ENCODE measurements at places on chromosomes 11 and 22. TPM values are rescaled to one million over a fixed set of nuclear protein-coding genes. Genes with fewer than 3 reads are reported as not detected.

The CBX7 gene
- total RNA-seq = 4.8 TPM

The SEPTIN3 gene
- 3.7 TPM for total RNA-seq

The C11orf16 gene
- not detected for total RNA-seq

The SLC5A1 gene
- 5.1 TPM for total RNA-seq

The CCDC81 gene
- total RNA-seq = 0.79 TPM

The CHORDC1 gene
- 63.7 TPM for total RNA-seq

The KRTAP5-7 gene
- not detected for total RNA-seq

The DBX1 gene
- total RNA-seq = 0.36 TPM

The PAMR1 gene
- 2.5 TPM for total RNA-seq

DNA sequence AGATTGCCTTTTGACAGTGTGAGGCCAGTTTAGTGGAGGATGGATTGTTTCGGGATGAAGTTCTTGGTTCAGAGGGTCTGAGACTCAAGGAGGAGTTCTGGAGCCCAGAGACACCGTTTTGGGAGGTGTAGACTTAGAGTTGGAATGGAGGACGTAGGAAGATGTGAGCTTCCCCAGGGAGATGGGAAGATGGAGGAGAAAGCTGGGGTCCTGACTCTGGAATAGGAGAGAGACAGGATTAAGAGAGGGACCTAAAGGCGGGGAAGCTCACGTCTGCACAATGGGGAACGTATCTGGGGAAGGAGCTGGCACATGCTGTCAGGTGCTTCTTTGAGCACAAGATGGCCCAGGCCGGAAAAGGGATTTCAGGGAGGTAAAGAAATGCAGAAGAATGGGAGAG is 71.3 kb upstream of the CLDN5 start:
- DNase-seq = no peak

GRCh38 chr11:116084511-116084910 is 580.3 kb upstream of the CADM1 start:
- no peak for DNase-seq

- no peak for DNase-seq
Observed at GRCh38 chr11:18171377-18172000, 1.1 kb upstream of the MRGPRX4 start.

GRCh38 chr11:125072961-125073590 is 10.0 kb downstream of the SLC37A2 start:
- DNase-seq = no peak

GRCh38 chr22:50210378-50211139 is 9.7 kb downstream of the SELENOO start:
- no peak for DNase-seq

GRCh38 chr22:48393885-48394284 is 1433.8 kb downstream of the BRD1 start:
- DNase-seq = peak; percentile 39

GRCh38 chr11:102724904-102725500 is at the start of gene MMP8:
TSS of gene MMP8 (minus strand) at chr11:102724954. CDS start at chr11:102724855, 99 bp downstream.
- DNase-seq = no peak

DNA sequence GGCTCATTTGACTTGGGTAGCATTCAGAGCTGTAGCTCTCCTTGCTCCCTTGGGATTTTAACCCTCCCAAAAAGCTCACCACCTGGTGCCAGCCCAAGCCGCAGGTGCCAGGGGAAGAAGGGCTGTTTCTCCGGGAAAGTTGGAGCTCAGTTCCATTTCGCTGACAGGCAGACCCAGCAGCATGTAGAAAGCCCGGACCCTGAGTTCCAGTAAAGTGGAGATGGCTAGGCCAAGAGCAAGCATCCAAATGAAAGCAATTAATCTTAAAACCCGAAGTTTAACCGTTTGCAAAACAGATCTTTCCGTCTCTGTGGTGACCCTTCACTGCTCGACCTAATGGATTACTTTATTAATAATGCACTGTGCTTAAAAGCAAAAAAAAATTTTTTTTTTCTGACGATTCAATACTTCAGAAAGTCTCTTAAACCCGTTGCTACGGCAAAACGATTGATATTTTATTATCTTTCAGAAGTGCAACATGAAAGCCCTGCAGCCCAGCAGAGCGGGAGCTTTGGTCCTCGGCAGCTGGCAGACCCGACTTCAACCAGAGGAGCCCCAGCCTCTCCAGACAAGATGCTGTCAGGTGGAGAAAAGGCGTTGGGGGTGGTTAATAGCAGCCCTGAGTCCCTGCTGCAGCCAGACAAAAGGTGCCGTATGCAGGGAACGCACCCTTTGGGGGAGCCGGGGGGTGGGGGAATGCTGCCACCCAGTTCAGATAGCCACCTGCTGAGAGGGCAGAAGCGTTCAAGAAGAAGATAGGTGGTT is 3.3 kb downstream of the LMO1 start:
- DNase-seq = peak; percentile 42

DNA sequence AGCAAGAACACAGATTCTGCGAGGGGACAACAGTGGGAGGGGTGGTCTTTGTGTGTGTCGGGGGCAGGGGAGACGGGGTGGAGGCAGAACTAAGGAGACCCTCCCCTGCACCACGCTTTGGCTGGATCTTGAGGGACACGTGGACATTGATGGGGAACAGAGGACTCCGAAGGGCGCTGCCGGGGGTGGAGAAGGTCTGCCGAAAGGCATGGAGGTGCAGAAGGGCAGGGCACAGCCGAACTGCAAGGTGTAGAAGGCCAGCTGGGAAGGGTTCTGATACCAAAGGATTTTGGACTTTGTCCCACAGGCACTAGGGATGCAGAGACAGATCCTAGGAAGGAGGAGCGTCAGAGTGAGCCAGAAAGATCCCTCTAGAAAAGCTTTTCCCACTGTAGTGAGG is 107.7 kb upstream of the SYT13 start:
- no peak for DNase-seq

- no peak for DNase-seq
Observed at GRCh38 chr11:75421035-75421602, 11.9 kb downstream of the KLHL35 start.

GRCh38 chr11:26992031-26992541 is 1.8 kb upstream of the FIBIN start:
- no peak for DNase-seq

DNA sequence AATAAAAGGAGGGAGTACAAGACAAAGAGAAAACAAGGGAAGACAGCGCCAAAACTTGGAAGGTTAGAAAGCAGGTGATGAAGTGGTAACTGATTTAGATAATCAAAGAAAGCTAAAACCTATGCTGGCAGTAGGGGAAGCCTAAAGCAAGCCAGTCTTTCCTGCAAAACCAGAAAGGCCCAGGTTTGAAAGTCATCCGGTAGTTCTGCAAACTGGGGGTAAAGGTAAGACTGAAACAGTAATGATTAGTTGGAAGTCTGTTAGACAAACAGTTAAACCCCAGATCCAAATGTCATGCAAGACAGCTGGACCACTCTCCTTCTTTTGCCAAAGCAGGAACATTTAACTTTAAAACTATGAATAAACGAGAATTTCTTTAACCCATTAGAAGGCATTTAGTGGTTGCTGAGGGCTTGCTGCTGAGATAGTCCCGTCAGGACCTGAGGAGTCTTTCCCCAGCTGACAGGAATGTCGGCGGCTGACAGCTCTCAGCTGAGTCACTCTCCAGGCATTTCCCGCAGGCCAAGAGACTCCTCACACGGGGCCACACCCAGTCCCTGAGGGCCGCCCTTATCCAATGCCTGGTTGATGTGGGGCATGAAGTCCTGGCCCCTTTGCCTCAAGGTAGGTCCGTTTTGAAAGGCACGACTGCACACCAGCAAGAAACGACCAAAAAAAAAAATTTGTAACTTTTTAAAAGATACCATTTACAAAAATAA is 36.3 kb upstream of the CFAP300 start:
- no peak for DNase-seq

DNA sequence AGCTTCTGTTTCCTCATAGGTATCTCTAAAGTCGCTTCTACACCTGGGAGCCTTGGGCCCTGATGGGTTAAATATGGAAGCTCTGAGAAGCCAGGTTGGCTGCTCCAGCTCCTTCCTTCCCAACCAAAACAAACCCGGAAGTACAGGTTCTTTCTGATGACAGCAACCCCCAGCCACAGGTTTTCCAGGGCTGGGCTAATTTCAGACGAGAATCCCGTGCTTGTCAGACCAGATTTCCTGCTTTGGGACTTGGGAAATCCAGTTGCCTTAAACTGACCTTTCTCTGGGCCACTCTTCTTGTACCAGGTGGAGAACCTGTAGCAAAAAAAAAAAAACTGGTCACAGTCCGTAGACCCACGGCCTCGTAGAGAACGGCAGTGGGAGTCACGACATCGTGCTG is 51.9 kb downstream of the RBX1 start:
- DNase-seq = no peak

DNA sequence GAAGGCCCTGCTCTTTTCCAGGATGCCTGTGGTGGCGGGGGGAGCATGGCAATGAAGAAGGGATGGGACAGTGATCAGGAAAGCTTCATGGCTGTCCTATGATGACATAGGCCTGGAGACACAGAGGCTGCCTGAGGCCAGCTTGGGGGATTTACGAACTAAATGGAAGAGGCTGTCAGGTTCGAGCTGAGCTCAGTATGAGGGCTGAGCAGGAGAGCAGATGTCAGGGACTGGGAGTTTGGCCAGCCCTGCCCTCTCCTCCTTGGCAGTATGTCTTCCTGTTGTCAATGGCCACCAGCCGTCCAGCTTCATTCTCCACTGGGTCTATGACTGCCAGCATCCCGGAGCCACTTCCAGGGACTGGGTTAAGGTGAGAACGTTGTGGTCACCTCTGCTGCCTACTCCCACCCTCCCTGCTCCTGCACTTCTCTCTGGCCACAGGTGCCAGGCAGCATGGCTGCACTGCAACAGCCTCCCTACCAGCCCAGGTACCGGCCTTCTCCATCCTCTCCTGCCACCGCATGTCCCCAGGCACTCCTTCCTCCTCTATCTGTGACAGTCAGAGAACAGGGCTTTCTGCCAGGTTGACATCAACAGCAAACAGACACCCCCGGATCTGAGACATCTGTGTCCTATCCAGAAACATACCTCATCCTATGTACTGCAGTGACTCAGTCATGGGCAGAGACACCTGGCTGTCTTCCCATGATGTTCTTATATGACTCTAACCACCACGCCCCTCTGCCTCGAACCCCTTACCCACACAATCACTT is 75.1 kb downstream of the KIRREL3 start:
- no peak for DNase-seq

DNA sequence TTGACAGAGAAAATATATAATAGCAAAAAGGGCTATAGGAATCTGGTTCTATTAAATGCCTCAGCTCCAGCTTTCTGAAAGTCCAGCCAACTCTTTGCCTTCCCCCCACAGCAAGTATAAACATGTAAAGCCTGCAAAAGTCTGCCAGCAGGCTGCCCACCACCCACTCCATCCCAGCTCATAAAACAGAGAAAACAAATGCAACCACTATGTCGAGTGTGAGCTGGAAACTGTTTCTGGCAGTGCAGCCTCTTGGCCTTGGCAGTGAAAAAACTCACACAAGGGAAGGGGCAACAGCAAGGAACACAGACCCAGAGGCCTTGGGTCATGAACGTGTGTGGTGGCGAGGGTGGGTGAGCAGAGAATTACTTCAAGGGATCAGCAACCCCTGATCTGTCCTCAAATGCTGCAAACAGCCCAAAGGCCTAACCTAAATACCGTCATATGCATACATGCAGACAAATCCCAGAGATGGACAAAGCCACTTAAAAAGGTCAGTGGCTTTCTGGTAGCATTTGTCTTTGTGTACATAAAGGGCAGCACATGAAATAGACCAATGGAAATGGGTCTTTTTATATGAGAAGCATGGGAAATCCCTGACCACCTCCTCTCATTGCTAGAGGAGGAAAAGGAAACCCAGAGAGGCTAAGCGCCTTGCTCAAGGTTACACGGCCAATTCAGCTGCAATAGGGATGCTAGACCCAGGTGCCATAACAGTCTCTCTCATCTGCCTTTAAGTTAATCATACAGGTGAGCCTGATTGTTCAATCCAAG is 74.8 kb downstream of the NAT10 start:
- DNase-seq = no peak

- DNase-seq = no peak
Observed at GRCh38 chr11:103584720-103585119, 451.7 kb upstream of the DDI1 start.

GRCh38 chr11:57763568-57763967 is 2.0 kb downstream of the CTNND1 start:
- no peak for DNase-seq

GRCh38 chr11:2975594-2975993 is 16.5 kb downstream of the NAP1L4 start:
- no peak for DNase-seq

DNA sequence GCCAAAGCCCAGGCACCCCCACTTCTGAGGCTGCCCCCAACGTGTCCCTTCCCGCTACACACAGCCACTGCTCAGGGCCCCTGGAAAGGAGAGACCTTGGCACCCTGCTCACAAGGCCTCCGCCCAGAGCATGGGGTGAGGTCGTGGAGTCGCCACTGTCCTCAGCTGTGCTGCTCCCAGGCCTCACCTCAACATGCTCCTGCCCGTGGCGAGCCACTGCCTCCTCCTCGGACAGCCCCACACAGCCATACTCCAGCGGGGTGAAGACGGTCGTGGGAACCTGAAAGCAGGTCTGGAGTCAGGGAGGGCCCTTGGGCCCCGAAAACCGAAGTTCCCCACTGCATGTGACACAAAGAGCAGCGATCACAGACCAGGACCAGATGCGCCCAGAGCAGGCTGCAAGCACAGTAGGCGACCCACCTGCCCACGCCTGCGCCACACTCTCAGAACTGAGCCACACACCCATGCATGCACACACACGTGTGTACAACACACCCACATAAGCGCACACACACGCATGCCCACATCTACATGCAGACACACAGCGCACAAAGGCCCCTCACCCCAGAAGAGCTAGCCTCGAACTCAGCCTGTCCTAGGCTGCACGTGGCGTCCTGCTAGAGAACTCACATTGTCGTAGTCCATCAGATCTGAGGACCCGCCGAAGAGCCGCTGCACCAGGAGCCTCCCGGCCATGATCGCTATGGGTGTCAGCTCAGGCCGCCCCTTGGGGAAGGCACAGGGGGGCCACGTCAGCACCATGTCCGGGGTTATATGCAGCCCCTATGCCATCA is 25.5 kb upstream of the GNB1L start:
- peak; percentile 67 for DNase-seq

DNA sequence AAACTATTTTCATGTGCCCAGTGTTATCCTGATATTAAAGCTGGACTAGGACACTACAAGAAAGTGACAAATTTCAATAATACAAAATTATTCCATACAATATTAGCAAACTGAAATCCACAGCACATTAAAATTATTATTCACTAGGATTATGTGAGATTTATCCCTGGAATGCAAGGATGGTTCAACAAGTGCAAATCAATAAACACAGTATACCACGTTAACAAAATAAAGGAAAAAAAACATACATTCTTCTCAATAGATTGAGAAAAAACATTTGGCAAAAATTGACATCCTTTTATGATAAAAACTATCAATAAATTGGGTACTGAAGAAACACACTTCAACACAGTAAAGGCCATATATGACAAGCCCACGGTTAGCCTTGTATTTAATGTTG is 1758.2 kb upstream of the RAG2 start:
- no peak for DNase-seq

Measured in type B pancreatic cell (in vitro differentiated cells).